ENCODE measurements at places on chromosomes 11 and 22. TPM values are rescaled to one million over a fixed set of nuclear protein-coding genes. Genes with fewer than 3 reads are reported as not detected.

- peak; percentile 71 for DNase-seq
- no peaks in the 10 kb centered on the region for H3K36me3 ChIP-seq
- H3K4me1 ChIP-seq = no peaks in the 10 kb centered on the region
- no peaks in the 10 kb centered on the region for H3K27me3 ChIP-seq
- peak within 1 kb of the TSS; percentile 34 for H3K4me3 ChIP-seq
Measured at GRCh38 chr22:45413368-45414211, at the start of the genes RIBC2 and SMC1B. TSS of gene RIBC2 (plus strand) at chr22:45413693. CDS start at chr22:45413887, 194 bp downstream. TSS of gene SMC1B (minus strand) at chr22:45413599. CDS start at chr22:45413567, 32 bp downstream.

DNA sequence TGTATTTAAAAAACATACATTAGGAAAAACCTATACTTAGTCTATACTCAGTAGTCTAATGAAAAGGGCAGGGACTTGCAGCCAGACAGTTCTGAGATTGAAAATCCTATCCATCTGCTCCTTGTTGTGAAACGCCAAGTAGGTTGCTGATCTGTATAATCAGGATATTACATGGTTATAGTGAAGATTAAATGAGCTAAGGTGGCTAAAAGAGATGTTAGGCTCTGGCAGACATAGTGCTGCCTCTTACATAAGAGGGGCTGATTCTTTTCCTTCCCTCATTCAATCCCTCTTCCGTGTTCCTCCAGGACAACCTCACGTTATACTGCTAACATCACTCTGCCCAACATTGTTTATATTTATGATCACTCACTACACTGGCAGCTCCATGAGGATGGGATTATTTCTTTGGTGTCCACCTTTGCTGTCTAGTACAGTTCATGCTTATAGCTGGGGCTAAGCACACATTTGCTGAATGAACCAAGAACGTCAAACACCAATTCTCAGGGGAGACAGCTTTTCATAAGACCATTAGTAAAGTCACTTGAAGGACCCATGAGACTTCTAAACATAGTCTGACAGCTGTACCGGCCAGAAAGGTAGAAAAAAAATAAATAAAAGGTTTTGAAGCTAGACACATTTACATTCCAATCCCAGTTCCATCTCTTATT, 46.3 kb downstream of the GAB2 start:
- no peak overlapping the region for H3K27ac ChIP-seq
- no peak overlapping the region for H3K4me3 ChIP-seq
- H3K36me3 ChIP-seq = no peaks in the 10 kb centered on the region
- no peaks in the 10 kb centered on the region for H3K4me1 ChIP-seq

GRCh38 chr11:50298182-50298988, 265.7 kb downstream of the OR4C45 start:
- H3K4me1 ChIP-seq = no peaks in the 10 kb centered on the region
- H3K36me3 ChIP-seq = no peaks in the 10 kb centered on the region
- H3K27me3 ChIP-seq = no peaks in the 10 kb centered on the region
- no peak overlapping the region for H3K4me3 ChIP-seq

- H3K27me3 ChIP-seq = no peaks in the 10 kb centered on the region
- H3K4me1 ChIP-seq = peaks cover 4% of the 10 kb centered on the region
- H3K36me3 ChIP-seq = no peaks in the 10 kb centered on the region
Measured at GRCh38 chr11:1498262-1498661, 11.7 kb upstream of the MOB2 start.

DNA sequence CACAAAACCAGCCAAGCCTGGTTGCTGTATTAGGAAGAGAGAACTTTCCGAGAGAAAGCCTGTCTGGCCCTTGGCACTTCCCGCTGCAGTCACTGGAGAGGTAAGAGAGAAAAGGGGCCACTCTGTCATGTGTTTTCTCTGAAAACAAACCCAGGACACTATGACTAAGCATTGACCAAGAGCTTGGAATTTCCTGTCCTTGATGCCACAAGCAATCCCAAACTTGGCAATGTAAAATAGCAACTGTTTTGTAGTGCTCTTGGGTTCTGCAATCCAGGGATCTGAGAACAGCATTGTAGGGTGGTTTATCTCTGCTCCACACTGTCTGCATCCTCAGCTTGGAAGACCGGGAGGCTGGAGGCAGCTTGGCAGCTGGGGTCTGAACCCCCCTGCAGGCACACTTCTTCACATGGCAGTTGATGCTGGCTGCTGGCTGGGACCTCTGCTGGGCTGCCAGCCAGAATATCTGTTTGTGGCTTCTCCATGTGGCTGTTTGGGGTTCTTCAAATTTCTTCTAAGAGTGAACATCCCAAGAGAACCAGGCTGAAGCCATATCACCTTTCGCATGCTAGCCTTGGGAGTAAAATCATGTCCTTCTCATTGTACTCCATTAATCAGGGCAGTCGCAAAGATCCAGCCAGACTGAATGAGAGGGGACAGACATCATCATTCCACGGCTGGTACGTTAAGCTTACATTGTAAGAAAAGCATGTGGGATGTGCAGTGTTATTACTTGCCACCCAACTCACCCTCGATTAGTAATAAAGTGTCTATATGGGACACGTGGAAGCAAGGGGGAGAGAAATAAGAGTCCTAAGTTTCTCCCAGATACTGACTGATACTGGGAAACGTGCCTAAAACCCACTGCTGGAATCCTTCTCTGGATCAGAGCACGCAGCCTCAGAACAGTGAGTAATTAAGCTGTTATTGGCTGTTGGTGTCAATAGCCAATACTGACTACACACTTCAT, 537.4 kb upstream of the B3GAT1 start:
- H3K27me3 ChIP-seq = no peaks in the 10 kb centered on the region
- no peak overlapping the region for H3K27ac ChIP-seq
- H3K4me3 ChIP-seq = no peak overlapping the region
- no peaks in the 10 kb centered on the region for H3K36me3 ChIP-seq
- no peaks in the 10 kb centered on the region for H3K4me1 ChIP-seq
- DNase-seq = no peak

- DNase-seq = no peak
- no peaks in the 10 kb centered on the region for H3K36me3 ChIP-seq
- no peak overlapping the region for H3K4me3 ChIP-seq
- H3K4me1 ChIP-seq = no peaks in the 10 kb centered on the region
- H3K27ac ChIP-seq = no peak overlapping the region
Measured at GRCh38 chr22:49021131-49021925, 806.3 kb downstream of the BRD1 start.

GGT5 gene
- 23.1 TPM for total RNA-seq

ST14 gene
- 3.8 TPM for total RNA-seq

SMCO4 gene
- total RNA-seq = 30.0 TPM

DNA sequence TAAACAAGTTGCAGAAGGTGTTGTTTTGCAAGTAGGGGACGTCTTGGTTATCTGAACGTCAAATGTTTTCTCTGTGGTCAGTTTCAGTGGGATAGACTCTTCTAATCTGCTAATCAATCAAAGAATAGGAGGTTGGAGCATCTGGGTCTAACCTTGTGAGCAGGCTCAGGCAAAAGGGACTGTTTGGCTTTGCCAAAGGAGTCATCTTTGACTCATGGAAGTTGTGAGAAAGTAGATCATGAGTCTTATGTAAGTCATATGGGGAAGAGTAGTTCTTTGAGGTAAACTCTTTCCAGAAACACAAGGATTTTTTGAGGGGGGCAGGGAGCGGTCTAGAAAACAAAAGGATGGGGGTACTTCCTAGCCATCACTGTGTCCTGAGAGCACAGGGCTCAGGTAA, 27.1 kb upstream of the TOP3B start:
- no peak overlapping the region for H3K27ac ChIP-seq
- no peaks in the 10 kb centered on the region for H3K4me1 ChIP-seq
- H3K27me3 ChIP-seq = no peaks in the 10 kb centered on the region
- H3K36me3 ChIP-seq = no peaks in the 10 kb centered on the region
- DNase-seq = no peak

GRCh38 chr11:67442504-67443404, 522 bp downstream of the CORO1B start:
- no peaks in the 10 kb centered on the region for H3K4me1 ChIP-seq
- peak overlapping the region; percentile 93 for H3K4me3 ChIP-seq
- no peaks in the 10 kb centered on the region for H3K36me3 ChIP-seq
- no peaks in the 10 kb centered on the region for H3K27me3 ChIP-seq

GAL3ST3 gene
- 2.1 TPM for total RNA-seq

DNA sequence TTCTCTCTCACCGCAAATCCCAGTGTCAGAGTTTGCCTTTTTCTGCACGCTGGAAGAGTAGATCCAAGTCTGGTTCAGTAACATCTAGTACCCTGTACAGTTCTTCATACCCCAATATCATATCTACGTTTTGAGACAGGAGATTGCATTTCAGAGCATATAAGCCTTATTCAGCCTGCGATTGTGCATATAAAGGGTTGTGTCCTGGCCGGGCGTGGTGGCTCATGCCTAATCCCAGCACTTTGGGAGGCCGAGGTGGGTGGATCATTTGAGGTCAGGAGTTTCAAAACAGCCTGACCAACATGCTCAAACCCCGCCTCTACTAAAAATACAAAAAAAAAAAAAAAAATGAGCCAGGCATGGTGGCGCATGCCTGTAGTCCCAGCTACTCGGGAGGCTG, 104.9 kb downstream of the MTNR1B start:
- no peak overlapping the region for H3K4me3 ChIP-seq
- no peaks in the 10 kb centered on the region for H3K27me3 ChIP-seq
- no peak for DNase-seq
- no peak overlapping the region for H3K27ac ChIP-seq
- H3K4me1 ChIP-seq = no peaks in the 10 kb centered on the region
- H3K36me3 ChIP-seq = no peaks in the 10 kb centered on the region

DNA sequence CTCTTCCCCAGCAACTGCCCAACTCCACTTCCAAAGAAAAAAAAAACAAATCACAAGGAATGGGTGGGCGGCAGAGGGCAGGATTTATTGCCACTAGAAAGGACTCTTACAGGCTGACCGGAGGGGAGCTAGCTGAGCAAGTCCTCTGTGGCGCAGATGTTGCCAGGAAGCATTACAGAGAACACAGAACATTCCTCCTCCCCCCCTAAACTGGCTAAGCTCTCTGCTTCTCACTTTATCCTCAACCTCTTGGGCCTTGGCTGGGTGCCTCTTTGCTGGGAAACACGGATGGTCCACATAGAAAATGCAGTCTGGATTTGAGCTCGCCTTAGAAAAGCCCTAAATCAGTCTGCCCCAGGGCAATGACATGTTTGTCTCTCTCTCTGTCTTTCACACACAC, 12.6 kb upstream of the FJX1 start:
- peak overlapping the region; percentile 51 for H3K27ac ChIP-seq
- no peaks in the 10 kb centered on the region for H3K27me3 ChIP-seq
- H3K36me3 ChIP-seq = no peaks in the 10 kb centered on the region
- DNase-seq = peak; percentile 57

MMP1 gene
- not detected for total RNA-seq

DNA sequence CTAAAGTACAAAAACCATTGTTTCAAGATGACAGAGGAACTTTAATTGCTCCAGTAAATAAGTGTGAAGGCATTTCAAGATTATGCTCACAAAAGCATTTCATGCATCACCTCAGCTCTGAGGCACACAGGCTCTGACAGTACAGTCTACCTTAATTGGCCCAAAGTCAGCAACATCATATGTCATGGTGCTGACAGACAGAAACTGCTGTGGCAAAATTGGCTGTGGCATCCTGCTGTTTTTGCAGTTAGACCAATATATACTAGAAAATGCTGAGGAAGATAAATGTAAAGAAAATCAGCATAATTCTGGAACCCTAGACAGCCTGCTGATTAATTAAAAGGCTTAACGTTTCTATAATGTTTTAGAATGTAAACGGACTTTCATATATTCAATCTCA, 34.9 kb upstream of the PPP2R1B start:
- H3K27me3 ChIP-seq = no peaks in the 10 kb centered on the region
- no peak for DNase-seq
- no peak overlapping the region for H3K4me3 ChIP-seq

DNA sequence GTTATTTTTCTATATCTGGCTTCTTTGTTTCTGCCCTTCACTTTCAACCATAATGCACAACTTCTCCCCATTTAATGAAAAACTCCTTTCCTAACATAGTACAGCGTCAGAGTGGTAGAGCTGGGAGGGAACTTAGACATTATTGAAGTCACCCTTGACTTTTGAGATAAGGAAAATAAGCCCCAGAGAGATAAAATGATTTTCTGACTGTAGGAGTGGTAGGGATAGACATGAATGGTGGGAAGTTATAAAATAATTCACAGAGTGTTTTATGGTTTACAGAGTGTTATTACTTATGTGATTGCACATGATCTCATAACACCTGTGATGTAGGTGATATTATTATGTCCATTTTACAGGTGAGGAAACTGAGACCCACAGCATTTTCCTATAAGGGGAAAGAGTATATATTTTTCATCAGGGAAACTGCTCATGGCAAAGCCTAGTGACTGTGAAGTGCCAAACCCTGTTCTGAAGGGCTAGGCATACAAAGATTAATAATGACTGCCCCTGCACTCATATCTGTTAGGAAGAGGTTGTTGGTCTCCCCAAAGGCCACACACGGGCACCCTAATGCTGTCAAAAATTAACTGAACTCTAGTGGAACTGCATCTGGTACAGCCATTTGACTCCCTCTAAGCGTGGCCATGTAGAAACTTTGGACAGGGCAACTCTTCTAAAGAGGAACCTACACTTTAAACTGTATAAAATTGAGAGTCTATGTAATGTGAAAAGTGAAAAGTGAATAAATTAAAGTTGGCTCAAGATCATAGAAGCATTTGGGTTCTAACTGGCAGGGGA, 61.1 kb upstream of the PICALM start:
- no peak overlapping the region for H3K27ac ChIP-seq
- H3K27me3 ChIP-seq = no peaks in the 10 kb centered on the region
- no peaks in the 10 kb centered on the region for H3K36me3 ChIP-seq
- no peak for DNase-seq
- no peaks in the 10 kb centered on the region for H3K4me1 ChIP-seq
- H3K4me3 ChIP-seq = no peak overlapping the region

RCOR2 gene
- 11.8 TPM for total RNA-seq

IGHMBP2 gene
- total RNA-seq = 17.3 TPM

- peak overlapping the region; percentile 98 for H3K27ac ChIP-seq
- no peaks in the 10 kb centered on the region for H3K27me3 ChIP-seq
- H3K4me3 ChIP-seq = peak overlapping the region; percentile 88
- no peaks in the 10 kb centered on the region for H3K4me1 ChIP-seq
- DNase-seq = peak; percentile 50
Measured at GRCh38 chr22:27919942-27920755, 1.1 kb upstream of the PITPNB start.

- H3K36me3 ChIP-seq = no peaks in the 10 kb centered on the region
- H3K27ac ChIP-seq = peak overlapping the region; percentile 31
- H3K4me3 ChIP-seq = no peak overlapping the region
- DNase-seq = no peak
Measured at GRCh38 chr11:112318184-112318591, 57.5 kb upstream of the PLET1 start.

GAS2L1 gene
- 2.4 TPM for total RNA-seq

GRCh38 chr11:115338476-115338875, 165.7 kb downstream of the CADM1 start:
- DNase-seq = no peak
- H3K36me3 ChIP-seq = no peaks in the 10 kb centered on the region
- H3K27me3 ChIP-seq = no peaks in the 10 kb centered on the region
- H3K4me1 ChIP-seq = no peaks in the 10 kb centered on the region

- no peaks in the 10 kb centered on the region for H3K36me3 ChIP-seq
- no peak overlapping the region for H3K4me3 ChIP-seq
- no peaks in the 10 kb centered on the region for H3K27me3 ChIP-seq
- DNase-seq = no peak
- H3K4me1 ChIP-seq = no peaks in the 10 kb centered on the region
- H3K27ac ChIP-seq = no peak overlapping the region
Measured at GRCh38 chr11:13595166-13595565, 73.3 kb upstream of the FAR1 start.

TCF20 gene
- 14.4 TPM for total RNA-seq

EMID1 gene
- total RNA-seq = 12.0 TPM

GRCh38 chr11:75142714-75143419, 8.0 kb upstream of the SLCO2B1 start:
- DNase-seq = peak; percentile 63
- no peak overlapping the region for H3K4me3 ChIP-seq
- H3K36me3 ChIP-seq = no peaks in the 10 kb centered on the region
- H3K4me1 ChIP-seq = no peaks in the 10 kb centered on the region

- H3K27me3 ChIP-seq = no peaks in the 10 kb centered on the region
- no peak overlapping the region for H3K4me3 ChIP-seq
- no peak for DNase-seq
- H3K27ac ChIP-seq = no peak overlapping the region
- H3K4me1 ChIP-seq = no peaks in the 10 kb centered on the region
Measured at GRCh38 chr11:45662665-45663485, 2.5 kb downstream of the CHST1 start.

All from uterus (tissue), 4 donors.